Cerebellum (tissue), 4 donors: ENCODE measurements at places on chromosomes 2 and 18.

GRCh38 chr2:113155331-113155730, 18.4 kb upstream of the PSD4 start:
- no peak for DNase-seq

DNA sequence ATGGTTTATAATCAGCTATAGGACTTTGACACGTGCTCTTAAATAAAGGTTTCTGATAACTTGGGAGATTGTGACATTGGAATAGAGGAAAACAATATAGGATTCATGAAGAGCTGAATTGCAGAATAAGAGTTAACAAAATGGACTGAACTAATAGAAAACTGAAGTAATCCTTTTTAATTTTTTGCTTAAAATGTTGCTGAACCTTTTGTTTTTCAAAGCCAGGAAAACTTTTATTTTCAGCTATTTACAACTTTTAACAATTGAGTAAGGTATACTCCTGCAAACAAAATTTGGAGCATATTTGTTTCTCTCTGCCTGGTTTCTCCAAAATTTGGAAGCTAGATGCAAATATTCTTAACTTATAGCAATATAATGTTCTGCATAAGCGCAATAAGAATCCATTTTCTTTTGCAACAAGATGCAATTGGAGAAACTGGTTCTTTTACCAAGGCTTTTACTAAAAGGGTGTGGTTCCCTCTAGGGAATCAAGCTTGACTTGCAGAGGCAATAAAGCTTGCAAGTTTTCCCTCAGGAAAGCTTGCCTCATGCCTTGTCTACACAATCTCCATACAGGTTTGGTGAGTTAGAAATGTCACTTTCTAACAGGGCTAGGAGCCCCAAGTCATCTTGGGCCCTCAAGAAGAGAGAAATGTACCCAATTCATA, 10.3 kb upstream of the PDK1 start:
- DNase-seq = no peak

- no peak for DNase-seq
Measured at GRCh38 chr2:136107051-136108033, 10.6 kb downstream of the CXCR4 start.

GRCh38 chr2:55063713-55064323, 13.6 kb upstream of the RTN4 start:
- no peak for DNase-seq

DNA sequence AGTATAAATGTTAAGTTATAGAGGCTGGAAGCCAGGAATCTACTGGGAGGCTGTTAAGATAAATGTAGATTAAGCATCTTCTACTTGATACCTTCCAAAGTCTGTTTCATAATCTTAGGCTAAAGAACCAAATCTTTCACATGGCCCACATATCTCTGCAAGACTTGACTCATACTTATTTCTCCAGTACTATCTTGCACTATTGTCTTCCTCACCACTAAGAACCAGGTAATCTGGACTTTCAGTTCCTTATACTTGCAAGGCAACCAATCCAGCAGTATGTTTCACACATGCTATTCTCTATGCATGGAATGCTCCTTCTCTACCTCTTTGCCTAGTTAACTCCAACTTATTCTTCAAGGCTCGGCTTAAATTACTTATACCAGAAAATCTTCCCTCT, 62.2 kb downstream of the RBMS1 start:
- DNase-seq = no peak

- DNase-seq = no peak
Measured at GRCh38 chr18:513826-514530, 13.5 kb upstream of the COLEC12 start.

DNA sequence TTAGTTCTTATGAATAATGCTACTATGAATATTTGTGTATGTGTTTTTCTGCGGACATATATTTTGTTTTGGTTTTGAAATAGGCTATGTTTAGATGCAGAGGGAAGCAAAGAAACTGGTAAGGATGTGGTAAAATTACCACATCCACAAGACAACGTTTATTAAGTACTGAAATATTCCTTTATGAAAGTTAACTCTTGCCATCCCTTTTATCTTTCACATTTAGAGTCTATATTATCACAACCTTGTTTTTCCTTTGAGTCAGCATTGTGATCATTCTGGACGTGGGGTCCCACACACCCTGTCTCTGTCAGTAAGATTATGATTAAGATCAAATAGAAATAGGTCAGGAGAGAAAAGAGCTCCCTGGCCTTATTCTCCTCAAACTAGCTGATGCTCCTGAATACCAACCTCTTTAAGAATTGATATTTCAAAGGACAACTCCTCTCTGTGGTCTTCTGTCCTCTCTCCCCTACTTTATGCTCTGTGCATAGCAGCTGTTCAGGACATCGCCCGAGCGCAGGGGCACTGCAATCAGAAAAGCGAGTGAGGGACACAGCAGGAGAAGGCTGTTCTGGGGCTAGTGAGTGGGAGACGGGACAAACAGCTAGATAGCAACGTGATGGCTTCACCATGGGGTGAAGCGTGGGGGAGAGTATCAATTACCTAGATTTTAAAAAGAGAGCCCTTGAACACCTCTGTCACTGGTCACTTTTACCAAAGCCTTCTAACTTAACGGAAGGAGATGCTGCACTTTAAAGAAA, 12.2 kb downstream of the METAP1D start:
- no peak for DNase-seq

GRCh38 chr2:136497709-136498108, 267.6 kb upstream of the THSD7B start:
- no peak for DNase-seq

DNA sequence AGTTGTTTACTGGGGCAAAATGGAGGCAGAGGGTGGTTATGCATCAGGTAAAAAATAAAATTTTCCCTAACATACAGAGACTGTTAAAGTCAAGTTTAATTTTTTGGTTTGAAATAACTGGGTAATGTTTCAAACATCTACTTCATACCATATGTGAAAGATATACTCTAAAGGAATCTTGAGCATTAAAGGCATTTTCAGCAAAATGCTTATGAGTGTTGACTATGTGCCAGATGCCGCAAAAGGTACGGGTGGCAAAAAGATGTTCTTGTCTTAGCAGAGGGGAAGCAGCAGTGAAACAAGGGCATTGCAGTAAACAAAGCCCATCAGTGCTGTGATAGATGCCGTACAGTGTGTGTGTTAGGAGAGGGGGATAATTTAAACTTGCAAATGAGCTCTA, 263.1 kb upstream of the ID2 start:
- DNase-seq = no peak

DNA sequence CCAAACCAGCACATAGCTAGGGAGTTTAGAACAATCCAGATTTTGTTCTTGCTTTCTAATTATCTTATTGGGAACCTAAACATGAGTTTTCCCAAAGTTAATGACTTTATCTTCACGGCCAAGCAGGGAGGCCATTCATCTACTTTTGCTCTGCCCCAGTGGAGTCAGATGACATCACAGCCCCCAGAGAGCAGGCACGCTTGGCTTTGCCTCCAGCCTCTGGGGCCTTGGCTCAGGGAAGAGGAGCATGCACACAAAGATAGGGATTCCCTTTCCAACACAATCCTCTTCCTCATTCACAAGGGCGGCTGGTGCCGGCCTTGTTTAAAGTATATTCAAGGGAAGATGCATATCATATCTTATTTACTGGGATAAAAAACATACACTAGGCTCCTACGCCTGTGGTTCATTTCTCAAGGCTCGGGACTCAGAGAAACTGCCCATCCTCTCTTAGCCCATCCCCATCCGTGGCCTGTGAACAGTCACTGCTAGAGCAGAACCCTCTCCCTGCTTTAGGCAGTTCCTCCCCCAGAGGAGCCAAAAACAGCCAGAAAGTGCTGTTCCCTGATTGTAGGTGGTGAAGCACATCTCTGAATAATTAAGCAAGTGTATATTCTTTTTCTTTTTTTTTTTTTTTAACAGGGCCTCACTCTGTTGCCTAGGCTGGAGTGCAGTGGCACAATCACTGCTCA, 21.2 kb downstream of the TGFA start:
- DNase-seq = no peak

GRCh38 chr2:222939979-222940378, 79.1 kb downstream of the ACSL3 start:
- no peak for DNase-seq

GRCh38 chr18:78735131-78736014, 244.2 kb upstream of the SALL3 start:
- DNase-seq = no peak

- DNase-seq = no peak
Measured at GRCh38 chr2:104976603-104977120, 61.2 kb upstream of the MRPS9 start.

DNA sequence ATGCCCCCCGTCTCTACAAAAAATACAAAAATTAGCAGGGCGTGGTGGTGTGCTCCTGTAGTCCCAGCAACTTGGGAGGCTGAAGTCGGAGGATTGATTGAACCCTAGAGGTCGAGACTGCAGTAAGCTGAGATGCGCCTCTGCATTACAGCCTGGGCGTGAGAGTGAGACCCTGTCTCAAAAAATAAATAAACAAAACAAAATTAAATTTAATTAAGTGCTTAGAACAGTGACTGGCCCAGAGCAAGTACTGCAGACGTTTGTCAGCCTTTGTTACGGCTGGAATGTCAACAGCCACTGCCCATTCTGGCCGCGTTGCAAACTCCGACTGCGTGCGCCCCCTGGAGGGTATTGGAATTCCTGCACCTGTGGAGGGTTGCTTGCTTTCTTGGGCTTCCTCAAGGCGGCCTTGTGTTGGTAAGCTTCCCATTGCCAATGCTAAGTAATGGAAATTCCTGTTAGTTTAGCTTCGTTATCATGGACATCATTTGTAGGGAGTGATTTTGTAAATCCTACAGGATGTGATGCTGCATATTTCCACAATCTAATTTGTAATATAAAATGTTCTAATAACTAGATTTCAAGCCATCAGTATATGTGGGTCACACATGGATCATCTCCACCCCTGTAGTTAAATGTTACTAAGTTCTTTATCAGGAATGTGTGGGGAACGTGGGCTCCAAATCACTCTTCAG, 15.9 kb upstream of the ATP6V1B1 start:
- DNase-seq = peak; percentile 67

GRCh38 chr2:65722028-65722778, 289.8 kb upstream of the SPRED2 start:
- peak; percentile 74 for DNase-seq

DNA sequence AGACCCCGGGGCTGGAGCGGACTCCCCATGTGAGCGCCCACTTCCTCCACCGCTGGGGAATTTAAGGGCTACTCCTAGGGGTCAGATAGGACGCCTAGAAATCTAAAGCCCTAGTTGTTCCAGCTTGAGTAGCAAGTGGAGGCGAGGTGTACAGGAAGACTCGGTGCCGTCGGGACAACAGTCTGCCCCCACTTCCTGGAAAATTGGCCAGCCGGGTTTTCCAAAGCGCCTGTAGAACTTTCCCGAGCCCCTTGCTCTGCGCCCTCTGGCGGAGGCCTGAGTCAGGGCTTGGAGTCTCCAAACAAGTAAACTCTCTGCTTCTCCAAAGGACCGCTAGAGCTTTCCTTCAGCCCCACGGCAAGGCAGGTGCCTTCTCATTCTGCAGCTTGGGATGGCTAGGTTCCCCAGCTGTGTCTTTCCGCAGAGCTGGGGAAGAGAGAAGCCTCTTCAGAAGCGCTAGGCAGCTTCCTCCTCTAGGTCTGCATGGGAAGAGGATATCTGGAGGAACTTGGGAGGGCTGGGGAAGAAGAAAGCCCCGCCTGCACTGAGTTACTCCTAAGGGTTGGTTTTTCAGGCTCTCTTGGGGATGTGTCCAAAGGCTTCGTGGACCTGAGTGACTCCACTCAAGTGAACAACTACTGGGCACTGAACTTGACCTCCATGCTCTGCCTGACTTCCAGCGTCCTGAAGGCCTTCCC, 681 bp downstream of the SPR start:
- DNase-seq = peak; percentile 79

- no peak for DNase-seq
Measured at GRCh38 chr2:108621087-108621559, 86.9 kb downstream of the LIMS1 start.

DNA sequence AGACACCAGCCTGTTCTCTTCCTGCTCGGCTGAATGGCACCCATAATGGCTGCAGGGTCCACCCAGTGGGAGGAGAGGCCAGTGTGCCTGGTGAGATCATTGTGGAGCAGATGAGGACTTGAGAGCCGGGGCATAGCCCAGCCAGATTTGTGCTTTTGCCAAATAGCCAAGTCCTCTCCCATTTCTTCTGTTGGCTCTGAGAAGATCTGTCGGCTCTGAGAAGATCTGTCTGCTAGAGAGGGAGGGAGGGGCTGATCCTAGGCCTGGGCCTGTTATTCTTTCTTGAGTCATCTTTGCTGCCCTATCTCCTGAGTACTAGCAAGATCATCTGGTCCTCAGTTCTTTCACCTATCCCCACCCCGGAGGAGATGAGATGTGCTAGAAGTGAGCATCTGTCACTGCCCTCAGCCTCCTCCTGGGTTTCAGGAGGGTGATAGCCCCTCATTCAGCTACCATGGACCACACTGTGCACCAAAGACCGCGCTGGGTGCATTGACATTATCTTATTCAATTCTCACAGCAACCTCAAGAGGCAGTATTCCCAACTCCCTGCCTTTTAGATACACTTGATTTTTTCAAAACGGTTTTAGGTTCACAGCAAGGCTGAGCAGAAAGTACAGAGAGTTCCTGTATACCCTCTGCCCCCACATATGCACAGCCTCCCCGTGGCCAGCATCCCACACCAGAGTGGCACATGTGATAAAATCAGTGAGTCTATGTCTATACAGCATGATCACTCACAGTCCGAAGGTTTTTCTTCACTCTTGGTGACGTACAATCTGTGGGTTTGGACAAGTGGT, 98.6 kb downstream of the CAPN13 start:
- no peak for DNase-seq

GRCh38 chr2:165083326-165083725, 120.5 kb downstream of the SCN3A start:
- DNase-seq = no peak

GRCh38 chr2:41329040-41329439, 718.8 kb upstream of the PKDCC start:
- no peak for DNase-seq

DNA sequence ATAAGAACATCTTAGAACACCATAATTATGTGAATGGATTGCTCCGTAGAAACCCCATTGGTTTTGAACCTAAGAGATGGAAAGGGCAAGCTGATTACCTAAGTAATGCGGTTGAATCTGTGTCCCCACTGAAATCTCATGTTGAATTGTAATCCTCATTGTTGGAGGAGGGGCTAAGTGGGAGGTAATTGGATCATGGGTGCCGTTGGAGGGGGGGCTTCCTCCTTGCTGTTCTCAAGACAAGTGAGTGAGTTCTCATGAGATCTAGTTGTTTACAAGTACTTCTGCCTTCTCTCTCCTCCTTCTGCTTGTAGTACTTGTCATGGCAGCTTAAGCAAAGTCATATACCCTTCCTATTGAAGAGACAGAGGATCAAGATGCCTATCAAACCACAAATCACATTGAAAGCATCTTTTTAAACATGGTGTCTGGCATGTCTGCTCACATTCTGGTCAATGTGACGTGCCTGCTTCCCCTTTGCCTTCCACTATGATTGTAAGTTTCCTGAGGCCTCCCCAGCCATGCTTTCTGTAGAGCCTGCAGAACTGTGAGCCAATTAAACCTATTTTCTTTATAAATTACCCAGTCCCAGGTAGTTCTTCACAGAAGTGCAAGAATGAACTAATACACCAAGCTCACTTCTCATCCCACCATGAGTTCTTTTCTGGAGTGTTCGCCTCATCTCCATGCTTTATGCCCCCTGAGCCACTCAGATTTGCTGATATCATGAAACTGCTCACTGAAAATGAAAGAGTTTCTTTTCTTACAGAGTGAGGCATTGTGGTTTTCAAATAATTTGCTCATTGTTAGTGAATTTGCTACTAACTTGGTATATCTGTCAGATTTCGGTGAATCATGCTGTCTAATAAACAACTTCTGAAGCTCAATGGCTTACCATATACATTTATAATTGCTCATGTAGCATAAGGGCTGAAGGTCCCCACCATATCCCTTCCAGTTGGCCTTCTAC, 23.6 kb downstream of the KCNE4 start:
- DNase-seq = no peak
